ENCODE measurements at places on chromosomes 4 and X. TPM values are rescaled to one million over a fixed set of nuclear protein-coding genes. Genes with fewer than 3 reads are reported as not detected.

The RHOXF2B gene
- not detected for total RNA-seq

The DCLK2 gene
- total RNA-seq, result not detected

The NEUROG2 gene
- total RNA-seq, result 0.15 TPM

The GCNA gene
- total RNA-seq, result 2.8 TPM

The TMPRSS11D gene
- total RNA-seq, result not detected

The SPATA18 gene
- not detected for total RNA-seq

The PPP1R2C gene
- not detected for total RNA-seq

The HMX1 gene
- not detected for total RNA-seq

The COPS4 gene
- 23.5 TPM for total RNA-seq

DNA sequence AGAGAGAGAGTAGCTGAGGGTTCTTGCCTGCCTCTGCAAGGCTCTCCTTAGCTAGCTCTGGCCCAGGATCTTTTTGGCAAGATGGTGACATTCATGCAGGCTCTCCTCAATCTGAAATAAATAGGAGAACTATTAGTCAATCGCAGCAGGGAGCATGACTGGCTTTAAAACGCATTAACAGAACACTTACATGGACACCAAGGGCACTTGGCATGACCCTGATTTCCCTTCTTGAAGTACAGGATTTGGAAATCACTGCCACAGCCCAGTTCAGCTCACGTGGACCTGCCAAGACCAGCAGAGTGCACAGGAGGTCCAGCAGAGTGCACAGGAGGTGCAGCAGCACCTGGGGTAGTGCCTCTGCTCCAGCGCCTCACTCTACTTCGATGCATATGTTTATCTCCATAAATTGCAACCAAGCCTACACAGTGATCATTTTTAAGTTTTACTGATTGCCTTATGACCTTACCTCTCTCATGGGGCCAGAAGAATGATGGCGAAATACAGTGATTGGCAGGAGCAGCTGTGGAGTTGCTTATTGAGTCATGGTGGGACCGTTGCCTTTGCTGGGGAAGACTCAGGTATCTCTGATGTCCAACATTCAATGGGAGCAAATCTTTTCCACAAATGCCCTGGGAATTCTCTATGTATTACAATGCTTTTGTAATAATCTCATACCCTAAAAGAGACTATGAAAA is 122.4 kb downstream of the SYNPO2 start:
- H3K27ac ChIP-seq, result no peak overlapping the region
- H3K4me1 ChIP-seq, result no peaks in the 10 kb centered on the region
- H3K36me3 ChIP-seq, result no peaks in the 10 kb centered on the region
- no peak for DNase-seq
- no peaks in the 10 kb centered on the region for H3K27me3 ChIP-seq

DNA sequence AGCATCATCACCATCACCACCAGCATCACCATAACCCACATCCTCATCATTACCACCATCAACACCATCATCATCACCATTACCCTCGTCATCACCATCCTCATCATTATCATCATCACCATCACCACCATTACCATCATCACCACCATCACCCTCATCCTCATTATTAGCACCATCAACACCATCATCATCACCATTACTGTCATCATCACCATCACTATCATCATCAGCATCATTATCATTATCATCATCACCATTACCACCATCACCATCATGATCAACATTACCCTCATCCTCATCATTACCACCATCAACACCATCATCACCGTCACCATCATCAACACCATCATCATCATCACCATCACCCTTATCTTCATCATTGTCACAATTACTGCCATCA is 51.7 kb downstream of the HTRA3 start:
- no peak overlapping the region for H3K27ac ChIP-seq
- no peak for DNase-seq
- no peaks in the 10 kb centered on the region for H3K36me3 ChIP-seq
- no peak overlapping the region for H3K4me3 ChIP-seq

GRCh38 chr4:3385711-3386420 is 55.9 kb upstream of the HGFAC start:
- H3K27ac ChIP-seq, result no peak overlapping the region
- DNase-seq, result no peak
- no peak overlapping the region for H3K4me3 ChIP-seq
- H3K27me3 ChIP-seq, result no peaks in the 10 kb centered on the region

DNA sequence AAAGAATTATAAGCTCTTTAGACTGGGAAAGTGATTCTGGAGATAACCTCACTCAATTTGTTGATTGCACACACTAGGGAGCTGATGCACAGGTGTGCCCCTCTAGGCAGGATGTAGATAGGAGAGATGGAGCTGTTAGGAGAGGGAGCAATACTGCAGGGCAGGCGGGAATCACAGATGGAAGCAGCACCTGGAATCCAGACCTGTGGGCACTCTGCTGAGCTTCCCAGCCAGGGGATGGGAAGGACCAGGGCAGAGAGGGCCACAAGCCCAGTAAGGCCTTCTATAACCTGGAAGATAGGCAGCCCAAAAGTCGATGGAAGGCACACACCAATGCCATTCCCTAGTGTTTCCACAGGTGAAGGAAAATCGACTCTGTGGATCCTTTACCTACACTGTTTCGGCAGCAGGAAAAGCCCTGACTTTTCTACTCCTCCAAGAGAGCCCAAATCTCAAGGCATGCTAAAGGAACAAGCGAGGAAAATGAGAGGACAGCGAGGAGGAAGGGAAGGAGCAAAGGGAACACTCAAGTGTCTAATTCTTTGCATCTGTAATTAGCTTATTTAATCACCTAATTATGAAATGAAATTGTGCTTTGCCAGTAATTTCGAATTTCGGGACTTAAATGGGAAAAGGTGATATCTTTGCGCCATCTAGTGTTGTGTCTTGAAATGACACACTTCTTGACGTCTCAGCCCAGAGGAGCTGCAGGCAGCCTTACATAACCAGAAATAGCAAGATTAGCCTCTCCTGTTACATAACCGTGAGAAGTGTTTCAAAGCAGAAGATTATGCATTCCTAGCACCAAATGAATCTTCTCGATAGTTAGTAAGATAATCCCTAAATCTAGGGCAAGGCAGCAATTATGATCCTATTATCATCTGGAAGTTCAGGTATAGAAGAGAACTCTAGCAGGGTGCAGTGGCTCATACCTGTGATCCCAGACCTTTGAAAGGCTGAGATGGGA is 31.0 kb upstream of the TLR3 start:
- H3K4me3 ChIP-seq, result no peak overlapping the region
- no peaks in the 10 kb centered on the region for H3K4me1 ChIP-seq
- no peak overlapping the region for H3K27ac ChIP-seq
- H3K27me3 ChIP-seq, result no peaks in the 10 kb centered on the region
- no peaks in the 10 kb centered on the region for H3K36me3 ChIP-seq
- DNase-seq, result peak; percentile 30

DNA sequence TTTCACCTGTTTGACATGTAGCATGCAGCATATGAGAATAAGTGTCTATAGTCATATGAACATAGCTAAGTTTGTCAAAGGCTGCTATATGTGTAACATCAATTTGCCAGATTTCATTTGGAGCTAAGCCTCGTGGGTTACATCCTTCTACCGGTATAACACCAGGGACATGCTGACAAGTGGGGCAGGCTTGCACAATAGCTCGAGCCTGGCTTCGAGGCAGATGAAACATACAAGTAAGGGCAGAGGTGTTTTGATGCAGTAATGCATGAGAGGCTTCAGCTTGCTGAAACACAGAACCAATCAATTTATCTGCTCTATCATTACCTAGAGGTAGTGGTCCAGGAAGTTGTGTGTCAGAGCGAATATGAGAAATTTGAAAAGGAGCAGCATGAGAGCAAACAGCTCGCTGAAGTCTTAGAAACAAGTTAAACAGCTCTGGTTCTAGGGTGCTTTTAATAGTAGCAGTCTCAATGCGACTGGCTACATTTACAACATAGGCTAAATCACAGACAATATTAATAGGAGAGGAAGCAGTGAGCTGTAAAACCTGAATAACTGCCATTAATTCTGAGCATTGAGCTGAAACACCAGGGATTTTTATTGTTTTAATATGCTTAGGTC is 14.9 kb upstream of the UGDH start:
- H3K36me3 ChIP-seq, result no peaks in the 10 kb centered on the region
- no peak for DNase-seq
- no peak overlapping the region for H3K27ac ChIP-seq
- H3K4me1 ChIP-seq, result no peaks in the 10 kb centered on the region
- no peaks in the 10 kb centered on the region for H3K27me3 ChIP-seq
- H3K4me3 ChIP-seq, result no peak overlapping the region

GRCh38 chr4:180630012-180630665 is 1613.1 kb upstream of the TENM3 start:
- H3K27ac ChIP-seq, result no peak overlapping the region
- no peaks in the 10 kb centered on the region for H3K4me1 ChIP-seq
- H3K36me3 ChIP-seq, result no peaks in the 10 kb centered on the region
- no peak for DNase-seq
- no peaks in the 10 kb centered on the region for H3K27me3 ChIP-seq

GRCh38 chr4:124212815-124213630 is 499.5 kb downstream of the ANKRD50 start:
- H3K27ac ChIP-seq, result no peak overlapping the region
- H3K4me3 ChIP-seq, result no peak overlapping the region
- H3K36me3 ChIP-seq, result no peaks in the 10 kb centered on the region
- DNase-seq, result no peak
- no peaks in the 10 kb centered on the region for H3K27me3 ChIP-seq

GRCh38 chr4:98509721-98510120 is 148.7 kb downstream of the TSPAN5 start:
- no peaks in the 10 kb centered on the region for H3K36me3 ChIP-seq
- no peaks in the 10 kb centered on the region for H3K27me3 ChIP-seq
- H3K4me3 ChIP-seq, result no peak overlapping the region
- H3K27ac ChIP-seq, result no peak overlapping the region

DNA sequence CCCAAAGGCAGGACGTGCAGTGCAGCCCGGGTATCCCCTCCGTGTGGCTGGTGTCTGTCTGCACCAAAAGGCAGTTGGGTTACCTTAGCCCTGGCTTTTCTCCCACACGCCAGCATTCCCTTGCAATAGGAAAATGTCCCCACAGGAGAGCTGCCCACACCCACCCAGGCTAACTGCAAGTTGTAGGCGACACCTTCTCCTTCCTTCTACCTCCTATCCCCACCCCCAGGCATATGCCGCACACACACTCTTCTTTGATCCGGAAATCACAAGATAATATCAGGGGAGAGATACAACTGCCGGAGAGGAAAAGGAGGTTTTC is 444 bp upstream of the APBB2 start:
- no peaks in the 10 kb centered on the region for H3K36me3 ChIP-seq
- peaks cover 17% of the 10 kb centered on the region for H3K27me3 ChIP-seq
- no peak overlapping the region for H3K4me3 ChIP-seq
- H3K4me1 ChIP-seq, result peaks cover 3% of the 10 kb centered on the region

GRCh38 chrX:110671068-110671803 is 124.4 kb downstream of the CHRDL1 start:
- no peaks in the 10 kb centered on the region for H3K27me3 ChIP-seq
- no peak overlapping the region for H3K4me3 ChIP-seq
- H3K27ac ChIP-seq, result no peak overlapping the region
- no peaks in the 10 kb centered on the region for H3K4me1 ChIP-seq
- H3K36me3 ChIP-seq, result no peaks in the 10 kb centered on the region
